ENCODE measurements at places on chromosomes 3 and 15. TPM values are rescaled to one million over a fixed set of nuclear protein-coding genes. Genes with fewer than 3 reads are reported as not detected.

The AADACL2 gene
- not detected for total RNA-seq

DNA sequence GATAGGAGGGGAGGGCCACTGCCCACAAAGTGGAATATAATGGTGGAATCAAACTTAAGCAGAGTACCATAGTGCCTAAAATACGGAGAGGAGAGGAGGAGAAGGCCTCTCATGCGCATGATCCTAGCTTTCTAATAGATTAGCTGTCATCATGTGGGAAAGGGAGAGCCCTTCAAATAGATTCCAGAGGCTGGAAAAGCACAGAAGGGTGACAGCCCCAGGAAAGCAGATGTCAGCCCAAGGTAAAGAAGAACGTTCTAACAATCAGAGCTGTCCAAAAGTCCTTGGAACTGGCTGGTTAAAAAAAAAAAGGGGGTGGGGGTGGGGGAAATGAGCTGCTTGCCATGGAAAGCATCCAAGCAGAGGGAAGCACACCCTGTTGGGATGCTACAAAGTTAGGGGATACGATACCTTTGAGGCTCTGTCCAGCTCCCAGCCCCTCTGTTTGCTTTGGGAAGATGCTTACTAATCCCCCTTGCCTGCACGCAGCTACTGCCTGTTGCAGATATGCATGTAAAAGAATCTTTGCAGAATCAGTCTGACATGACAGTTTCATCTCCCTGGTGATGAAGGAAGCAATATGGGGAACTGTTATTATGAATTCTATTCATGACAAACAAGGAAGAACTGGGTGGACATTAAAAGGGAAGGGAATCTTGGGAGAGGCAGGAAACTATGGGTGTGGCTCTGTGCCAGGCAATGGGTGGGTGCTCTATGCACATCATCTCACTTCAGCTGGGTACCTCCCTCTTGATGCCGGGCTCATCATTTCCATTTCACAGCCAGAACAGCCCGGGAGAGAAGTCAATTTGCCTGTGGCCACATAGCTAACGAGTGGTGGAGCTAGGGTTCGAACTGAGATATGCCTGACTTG is 10.1 kb upstream of the LMCD1 start:
- DNase-seq = no peak

GRCh38 chr3:60316121-60316797 is 935.0 kb downstream of the FHIT start:
- no peak for DNase-seq

DNA sequence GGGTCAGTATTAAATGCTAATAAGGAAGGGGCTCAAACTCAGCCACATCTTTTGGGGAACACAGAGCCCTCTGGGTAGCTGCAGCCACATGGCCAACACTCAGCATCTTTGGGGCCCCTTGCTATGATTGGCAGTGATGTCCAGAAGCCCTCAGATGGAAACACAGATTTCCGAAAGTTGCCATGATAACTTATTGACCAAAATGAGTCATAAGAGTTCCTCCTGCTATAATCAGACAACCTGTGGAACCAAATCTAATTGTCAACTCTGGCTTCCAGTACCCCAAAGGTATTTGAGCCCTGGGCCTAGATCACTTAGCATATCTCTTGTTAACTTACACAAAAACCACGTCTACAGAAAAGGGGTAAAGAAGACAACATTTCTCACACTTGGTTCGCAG is 392.2 kb downstream of the KCNH8 start:
- DNase-seq = no peak

GRCh38 chr3:187183210-187183862 is 13.9 kb upstream of the RTP1 start:
- peak; percentile 23 for DNase-seq

GRCh38 chr15:44729408-44730127 is 6.8 kb upstream of the TRIM69 start:
- DNase-seq = peak; percentile 40

DNA sequence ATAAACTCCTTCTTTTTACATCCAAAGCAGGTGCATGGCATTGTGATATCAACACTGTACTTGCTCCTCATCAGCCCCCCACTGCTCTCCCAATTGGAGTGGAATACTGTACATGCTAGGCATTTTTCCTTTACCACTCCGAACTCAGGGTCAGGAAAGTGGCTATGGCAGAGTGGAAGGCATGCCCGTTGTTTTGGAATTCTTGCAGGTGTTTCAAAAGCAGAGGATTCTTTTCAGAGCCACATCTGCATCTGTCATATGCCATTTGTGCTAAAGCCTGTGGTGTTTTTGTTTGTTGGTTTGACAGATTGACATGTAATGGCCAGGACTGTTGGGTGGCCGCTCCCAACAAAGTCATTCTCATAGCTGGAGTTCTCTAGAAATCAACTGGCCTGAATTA is 41.7 kb downstream of the SOX2 start:
- peak; percentile 23 for DNase-seq

- no peak for DNase-seq
Observed at GRCh38 chr15:73695773-73696640, 11.8 kb downstream of the CD276 start.
